Epithelial cell of proximal tubule (primary cell): ENCODE measurements at places on chromosomes 3 and 15. TPM values are rescaled to one million over a fixed set of nuclear protein-coding genes. Genes with fewer than 3 reads are reported as not detected.

The MINAR1 gene
- 0.43 and 1.4 TPM in 2 replicates for total RNA-seq

The TERC gene
- 196 and 307 TPM in 2 replicates for total RNA-seq

The CTXN2 gene
- not detected in 2 replicates for total RNA-seq

The PLA2G4E gene
- not detected in 2 replicates for total RNA-seq

The ALPK3 gene
- total RNA-seq = 24.7 and 30.8 TPM in 2 replicates

The CHRNA7 gene
- total RNA-seq = 0.94 and 1.5 TPM in 2 replicates

The WDR49 gene
- total RNA-seq = not detected in 2 replicates

The THRB gene
- total RNA-seq = 2.1 and 11.8 TPM in 2 replicates

The C3orf20 gene
- total RNA-seq = not detected in 2 replicates

The CCDC80 gene
- total RNA-seq = 11.6 and 12.2 TPM in 2 replicates

The TM4SF18 gene
- 1.4 TPM in 2 replicates for total RNA-seq

The ISY1 gene
- total RNA-seq = 7.8 and 33.1 TPM in 2 replicates

The LMOD3 gene
- not detected in 2 replicates for total RNA-seq

The SST gene
- total RNA-seq = 0.98 TPM in 1 of 2 replicates, not detected in the other

GRCh38 chr15:62584301-62585235 is 419.5 kb upstream of the C2CD4B start:
- DNase-seq = no peak

GRCh38 chr3:80157546-80157945 is 389.7 kb upstream of the ROBO1 start:
- no peak for DNase-seq

GRCh38 chr15:60961541-60962485 is 267.3 kb downstream of the RORA start:
- no peak for DNase-seq

DNA sequence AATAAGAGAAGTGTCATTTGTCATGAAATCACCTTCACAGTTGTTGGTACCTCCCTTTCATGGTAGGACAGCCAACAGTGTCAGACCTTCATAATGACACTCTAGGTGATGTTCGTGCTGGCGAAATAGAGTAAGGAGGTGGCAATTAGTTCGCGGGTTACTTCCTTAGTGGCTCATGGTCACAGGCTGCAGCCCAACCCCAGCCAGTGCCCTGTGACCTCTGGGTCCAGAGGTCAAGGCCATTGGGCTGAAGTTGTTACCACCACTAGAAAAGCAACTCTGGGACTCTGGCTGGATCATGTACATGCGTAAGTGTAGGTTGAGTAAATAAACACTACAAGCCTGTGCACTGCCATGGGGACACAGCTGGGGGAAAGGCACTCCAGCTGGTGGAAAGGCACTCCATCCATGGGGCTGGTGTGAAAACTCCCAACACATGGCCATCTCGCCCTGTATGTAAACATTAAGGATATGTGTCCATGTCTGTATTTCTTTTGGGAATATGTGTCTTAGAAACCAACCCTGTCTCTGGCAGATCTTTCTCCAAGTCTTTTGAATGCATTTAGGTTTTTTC is 106.7 kb downstream of the RYK start:
- DNase-seq = no peak

DNA sequence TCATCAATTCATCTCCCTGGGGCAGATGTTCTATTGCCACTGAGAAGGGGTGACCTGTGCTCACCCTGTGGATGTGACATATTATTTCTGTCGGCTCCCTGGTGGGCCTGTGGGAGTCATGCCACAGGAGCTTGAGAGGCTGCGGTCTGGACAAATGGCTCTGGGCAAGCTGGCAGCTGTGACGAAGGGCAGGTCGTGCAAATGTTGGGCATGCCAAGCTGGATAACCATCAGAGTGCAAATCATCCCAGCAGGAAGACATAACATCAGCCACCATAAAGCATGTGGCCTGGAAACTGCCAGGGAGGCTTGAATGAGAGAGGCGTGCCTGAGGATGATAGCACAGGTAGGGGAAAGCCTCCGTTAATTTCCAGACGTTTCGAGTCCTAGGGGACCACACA is 45.3 kb upstream of the FAM3D start:
- no peak for DNase-seq

DNA sequence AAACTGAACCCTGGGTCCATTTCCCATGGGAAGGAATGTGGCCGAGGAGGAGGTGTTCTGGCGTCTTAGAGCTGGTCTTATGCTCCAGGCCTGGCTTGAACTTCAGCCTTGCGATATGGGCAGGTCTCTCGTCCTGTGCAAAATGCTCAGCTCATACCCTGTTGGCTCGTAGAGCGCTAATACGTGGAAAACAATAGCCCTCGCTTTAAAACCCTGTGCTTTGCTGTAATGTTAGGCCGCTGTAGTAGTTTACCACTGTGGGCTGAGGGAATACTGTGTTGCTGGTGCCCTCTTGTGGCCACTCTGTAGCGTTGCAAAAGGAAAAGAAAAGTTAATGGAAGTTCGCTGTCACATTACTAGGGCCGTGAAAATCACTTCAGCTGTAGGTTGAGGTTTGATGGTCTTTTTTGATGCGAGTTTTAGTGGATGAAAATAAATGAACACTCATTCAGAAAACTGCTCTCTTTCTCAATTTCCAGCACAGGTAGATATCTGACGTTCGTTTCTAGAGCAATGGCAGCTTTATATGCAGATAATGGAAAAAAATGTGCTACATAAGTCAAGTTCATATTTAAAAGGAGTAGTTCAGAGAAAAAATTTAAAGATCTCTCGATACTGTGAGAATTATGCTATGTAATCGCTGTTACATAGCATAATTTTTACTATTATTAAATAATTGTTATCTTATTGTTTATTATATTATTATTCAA is 92.9 kb downstream of the MCTP2 start:
- DNase-seq = no peak

GRCh38 chr3:108377384-108377783 is 81.0 kb downstream of the HHLA2 start:
- no peak for DNase-seq

GRCh38 chr3:23861689-23862088 is 55.1 kb downstream of the NKIRAS1 start:
- no peak for DNase-seq

- no peak for DNase-seq
These were observed 409.0 kb upstream of the PROK2 start for GRCh38 chr3:72193771-72194430.

DNA sequence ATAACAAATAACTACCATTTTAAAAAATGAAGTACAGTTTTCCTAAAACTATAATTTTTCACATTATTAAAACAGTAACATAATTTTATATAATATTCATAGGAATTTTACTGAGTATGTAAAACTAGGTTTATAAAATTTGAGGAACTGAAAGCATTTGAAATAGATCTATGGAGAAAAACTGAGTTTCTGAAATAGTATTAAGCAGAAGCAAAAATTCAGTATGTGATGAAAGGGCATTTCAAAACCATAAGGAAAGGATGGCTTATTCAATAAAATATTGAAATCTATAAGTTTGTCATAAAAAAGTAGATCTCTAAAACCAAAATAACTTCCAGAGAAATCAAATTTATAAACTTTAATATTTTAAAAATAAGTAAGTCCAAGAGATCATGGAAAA is 53.4 kb downstream of the GBE1 start:
- no peak for DNase-seq

GRCh38 chr15:80674245-80674614 is 20.9 kb upstream of the ABHD17C start:
- no peak for DNase-seq

- peak; percentile 55 for DNase-seq
These were observed 710 bp downstream of the TJP1 start for GRCh38 chr15:29821416-29822099.

GRCh38 chr3:49553324-49553691 is 969 bp upstream of the BSN start:
- DNase-seq = no peak

- DNase-seq = no peak
These were observed 66.6 kb upstream of the LARS2 start for GRCh38 chr3:45321607-45322391.

GRCh38 chr3:158785972-158786371 is 15.9 kb upstream of the MFSD1 start:
- no peak for DNase-seq

DNA sequence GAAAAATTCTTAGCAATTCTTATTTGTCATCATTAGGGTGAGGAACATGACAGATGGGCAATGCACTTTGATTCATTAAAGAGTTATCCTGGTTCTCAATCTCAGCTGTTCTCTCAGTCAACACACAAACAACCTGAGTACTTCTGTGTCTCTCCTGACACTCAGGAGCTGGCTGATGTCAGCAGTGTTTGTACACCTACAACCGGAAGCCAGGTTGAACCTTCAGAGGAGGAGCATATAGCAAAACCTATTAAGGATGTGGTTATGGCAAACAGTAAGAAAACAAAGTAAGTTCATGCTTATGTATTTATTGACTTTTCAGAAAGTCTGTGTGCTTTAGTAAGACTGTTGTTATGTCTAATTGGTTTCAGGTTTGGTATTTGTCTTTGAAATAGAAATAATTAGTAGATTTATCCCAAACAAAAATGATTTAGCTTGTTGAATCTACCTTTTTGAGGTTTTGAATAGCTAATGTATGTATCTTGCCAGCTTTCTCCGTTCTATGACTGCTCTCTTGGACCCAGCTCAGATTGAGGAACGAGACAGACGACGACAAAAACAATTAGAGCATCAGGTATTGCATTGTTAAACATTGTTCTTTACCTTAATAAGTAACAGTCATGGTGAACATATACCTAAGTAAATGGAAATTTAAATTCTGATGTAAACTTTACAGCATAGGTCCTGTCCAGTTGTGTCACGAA is 36.6 kb downstream of the CCDC66 start:
- no peak for DNase-seq

- DNase-seq = no peak
These were observed 720.9 kb upstream of the SEMA6D start for GRCh38 chr15:46996359-46996758.

DNA sequence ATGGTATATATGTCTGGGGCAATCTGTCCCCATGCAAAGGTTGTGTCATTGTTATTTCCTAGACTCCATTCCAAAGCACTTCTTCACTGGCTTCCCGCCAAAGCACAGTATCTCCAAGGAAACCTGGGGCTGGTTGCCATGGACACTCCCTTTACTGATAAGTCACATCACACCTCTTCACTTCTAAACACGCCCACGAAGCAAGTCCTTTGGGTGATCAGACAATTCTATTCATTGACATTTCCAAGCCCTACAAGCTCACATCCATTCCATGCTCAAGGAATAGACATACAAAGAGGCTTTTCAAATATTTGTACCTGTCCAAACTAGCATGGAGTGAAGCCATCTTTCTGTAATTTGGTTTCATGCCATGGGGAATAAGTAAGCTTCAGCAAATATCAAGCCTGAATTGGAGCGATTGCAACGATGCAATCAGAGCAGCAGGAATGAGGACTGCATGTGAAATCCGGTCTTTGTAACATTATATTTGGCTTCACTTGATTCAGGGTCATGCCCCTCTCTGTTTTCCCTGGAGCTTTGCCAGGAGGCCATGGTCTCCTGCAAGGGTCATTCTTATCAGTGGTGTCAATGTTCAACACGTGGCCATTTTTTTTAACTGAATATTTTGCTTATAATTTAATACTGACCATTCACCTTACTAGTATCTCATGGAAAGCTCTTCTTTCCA is 201.6 kb upstream of the TMC3 start:
- DNase-seq = no peak

DNA sequence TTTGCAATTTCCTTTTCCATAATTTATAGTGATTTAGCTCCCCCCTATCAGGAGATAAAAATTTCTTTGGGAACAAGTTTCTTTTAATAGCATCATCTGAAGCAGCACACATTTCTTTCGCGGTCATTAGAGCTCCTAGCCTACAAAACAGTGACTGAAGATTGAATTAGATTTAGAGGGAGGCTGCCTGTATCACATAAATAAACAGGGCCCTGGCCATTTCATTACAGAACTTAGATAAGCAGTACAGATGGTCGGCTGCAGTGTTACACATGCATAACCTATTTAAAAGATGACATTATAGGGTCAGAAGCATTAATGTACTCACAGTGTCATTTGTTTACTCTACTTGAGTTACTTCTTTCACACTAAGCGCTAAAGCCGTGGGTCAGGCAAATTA is 81.4 kb upstream of the SLC25A26 start:
- no peak for DNase-seq

DNA sequence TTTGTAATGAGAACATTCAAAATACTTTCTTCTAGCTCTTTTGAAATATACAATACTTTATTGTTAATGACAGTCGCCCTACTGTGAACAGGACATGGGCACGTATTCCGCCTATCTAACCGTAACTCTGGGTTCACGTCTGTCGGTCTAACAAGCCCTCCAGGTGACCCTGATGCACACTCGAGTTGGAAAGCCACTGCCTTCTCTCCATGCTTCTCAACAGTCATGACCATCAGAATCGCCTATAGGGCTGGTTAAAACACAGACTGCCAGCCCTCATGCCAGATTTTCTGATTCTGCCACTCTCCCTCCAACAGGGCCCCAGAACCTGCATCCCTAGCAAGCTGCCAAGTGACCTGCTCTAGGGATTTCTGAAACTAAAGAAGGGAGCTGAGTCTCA is 140.2 kb downstream of the FOXP1 start:
- DNase-seq = no peak

DNA sequence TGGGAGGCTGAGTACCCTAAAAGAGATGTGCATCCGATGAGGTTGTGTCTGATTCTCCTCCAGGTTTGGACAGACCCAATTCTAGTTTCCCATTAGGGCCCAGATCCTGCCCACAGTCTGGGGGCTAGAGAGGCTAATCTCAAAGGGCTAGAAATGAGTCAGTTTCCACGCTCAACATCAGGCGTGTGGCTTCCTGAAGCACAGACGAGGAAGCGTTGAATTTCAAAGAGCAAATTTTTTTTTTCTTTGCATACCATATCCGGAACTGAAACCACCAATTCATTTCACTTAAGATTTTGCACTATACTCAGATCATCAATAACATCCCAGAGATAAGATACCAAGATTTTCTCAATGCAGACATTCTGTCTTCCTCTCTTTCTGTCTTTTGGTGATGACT is 173.8 kb upstream of the BCL6 start:
- no peak for DNase-seq

DNA sequence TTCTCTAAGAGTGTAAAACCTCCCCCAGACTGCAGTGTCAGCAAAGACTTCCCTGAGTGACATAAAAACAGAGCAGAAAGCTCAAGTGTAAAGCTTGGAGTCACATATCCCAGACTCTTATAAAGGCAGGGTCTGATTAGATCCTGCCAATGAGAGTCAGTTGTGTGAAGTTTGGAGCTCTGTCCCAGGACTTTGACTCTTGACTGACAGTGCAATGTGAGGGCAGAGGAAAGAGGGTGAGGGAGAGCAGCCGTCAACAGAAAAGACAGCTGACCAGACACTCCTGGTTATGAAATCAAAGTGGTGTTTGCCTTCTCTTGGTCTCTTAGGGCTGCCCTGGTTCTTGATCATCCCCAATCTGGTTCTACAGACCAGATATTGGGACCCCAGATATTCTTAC is 393.2 kb downstream of the ERC2 start:
- no peak for DNase-seq

DNA sequence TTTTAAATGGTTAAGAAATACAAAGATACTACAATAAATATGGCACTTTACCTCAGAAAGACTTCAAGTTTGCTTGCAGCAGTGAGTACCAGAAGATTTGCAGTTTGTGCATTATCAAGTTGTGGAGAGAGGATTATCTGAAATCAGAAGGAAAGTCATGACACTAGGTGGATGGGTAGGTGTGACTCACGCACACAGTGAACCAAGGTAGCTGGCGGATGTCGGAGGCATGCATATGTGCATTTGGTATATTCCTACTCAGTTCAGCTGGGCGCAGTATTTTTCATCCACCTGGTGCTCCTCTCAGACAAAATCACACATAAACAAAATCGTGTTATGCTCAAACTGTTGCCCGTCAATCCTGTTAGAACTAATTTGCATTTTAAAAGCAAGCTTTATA is 351.0 kb downstream of the IGSF11 start:
- no peak for DNase-seq
